ENCODE measurements at places on chromosomes 1 and 21.

DNA sequence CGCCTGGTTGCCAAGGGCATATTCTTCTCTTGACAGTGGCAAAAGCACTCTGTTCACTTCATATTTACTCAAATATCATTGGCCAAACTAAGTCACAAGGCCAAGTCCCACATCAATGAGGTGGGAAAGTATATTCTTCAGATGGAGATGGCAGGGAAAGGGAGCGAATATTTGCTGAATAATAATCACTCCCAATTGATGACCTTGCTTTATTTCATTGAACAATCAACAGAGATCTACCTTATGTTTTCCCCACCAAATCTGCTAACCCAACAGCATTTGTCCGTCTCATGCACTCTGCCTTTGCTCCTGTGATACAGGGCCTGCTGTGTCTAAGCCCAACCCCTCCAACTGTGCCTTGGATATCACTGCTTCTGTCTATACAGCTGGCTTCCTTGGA, 45.2 kb upstream of the PCP4 start:
- DNase-seq: no peak

- DNase-seq: no peak
These were observed 32.7 kb upstream of the ASB17 start for GRCh38 chr1:75964760-75965408.

DNA sequence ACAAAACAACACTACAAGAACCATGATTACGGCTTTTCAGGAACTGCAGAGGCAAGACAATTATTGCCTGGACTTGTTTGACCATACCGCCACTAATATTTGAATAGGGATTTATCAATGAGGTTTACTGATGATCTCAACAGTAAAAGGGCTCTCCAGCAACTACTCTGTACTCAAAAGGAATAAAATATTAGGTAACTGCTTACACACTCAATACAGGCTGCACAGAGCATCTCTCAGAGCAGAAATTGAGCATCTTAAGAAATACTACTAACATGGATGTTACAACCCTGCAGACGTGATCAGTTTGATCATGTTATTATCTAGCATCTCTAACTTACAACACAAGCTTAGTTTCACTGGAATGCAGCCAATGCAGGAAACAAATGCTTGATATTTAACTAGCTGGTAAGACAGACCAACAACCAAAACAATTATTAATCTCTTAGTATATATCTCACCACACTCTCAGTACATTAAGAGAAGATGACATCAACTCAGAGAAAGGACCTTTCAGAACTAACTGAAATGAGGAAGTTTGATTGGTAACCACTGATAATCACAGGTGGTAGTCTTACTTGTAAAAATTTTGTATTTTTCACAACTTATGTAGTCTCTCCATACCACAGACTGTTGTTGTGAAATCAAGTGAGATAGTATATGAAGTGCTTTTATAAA, 52.2 kb downstream of the PUM1 start:
- no peak for DNase-seq

DNA sequence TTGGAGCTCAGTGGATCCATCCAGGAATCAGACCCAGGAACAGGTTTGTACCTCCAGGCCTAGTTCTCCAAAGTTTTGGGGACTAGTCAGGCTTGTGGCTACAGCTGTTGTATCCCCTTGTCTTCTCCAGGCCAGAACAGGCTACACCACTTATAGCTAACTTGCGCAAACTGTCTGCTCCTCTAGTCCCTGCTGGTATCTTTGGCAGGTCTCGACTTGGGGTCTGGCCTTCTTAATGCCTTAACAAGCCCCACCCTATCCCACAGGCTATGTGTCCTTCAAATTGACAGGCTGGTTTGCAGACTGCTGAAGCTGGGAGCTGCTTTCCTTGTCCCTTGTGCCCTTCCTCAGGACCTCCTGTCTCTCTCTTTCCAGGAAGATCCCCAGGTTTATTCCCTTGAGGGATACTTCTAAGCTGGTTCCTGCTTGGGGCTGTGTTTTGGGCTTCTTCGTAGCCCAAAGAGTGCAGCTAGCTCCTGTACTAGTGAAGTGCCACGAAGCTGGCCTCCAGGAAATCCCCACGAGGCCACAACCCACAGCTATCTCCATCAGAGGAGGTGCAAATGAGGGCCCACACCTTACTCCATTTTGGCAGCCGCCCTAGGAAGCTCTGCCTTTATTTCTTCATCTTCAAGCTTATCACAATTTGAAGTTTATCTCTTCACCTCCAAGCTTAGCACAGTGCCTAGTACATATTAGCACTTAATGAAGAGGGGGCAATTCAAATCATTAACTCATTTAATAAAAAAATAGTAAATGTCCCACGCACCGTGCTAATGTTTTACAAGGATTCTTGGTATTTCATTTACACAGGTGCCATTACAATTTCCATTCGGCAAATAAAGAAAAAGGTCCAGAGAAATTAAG, 683 bp upstream of the DMAP1 start:
- no peak for DNase-seq

- no peak for DNase-seq
These were observed 321.0 kb upstream of the SNX7 start for GRCh38 chr1:98340511-98340910.

DNA sequence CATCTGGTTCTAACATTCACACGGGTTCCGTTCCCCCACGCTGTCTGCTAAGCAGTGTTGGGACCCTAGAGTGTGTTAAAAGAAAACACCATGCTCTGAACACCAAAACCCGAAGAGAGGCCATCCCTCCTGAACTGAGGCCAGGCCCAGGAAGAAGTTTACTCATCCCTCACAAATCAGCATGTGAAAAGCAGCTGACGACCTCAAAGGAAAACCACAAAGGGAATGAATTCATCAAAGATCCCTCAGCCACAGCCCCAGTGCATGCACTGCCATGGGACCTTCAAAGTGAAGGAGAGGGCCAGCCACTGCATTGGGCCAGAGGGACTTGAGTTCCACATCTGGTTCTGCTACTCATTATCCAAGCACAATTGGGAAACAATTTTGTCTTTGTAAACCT, 7.0 kb upstream of the PSEN2 start:
- DNase-seq: no peak

GRCh38 chr1:94418664-94419655, 771 bp downstream of the ABCD3 start:
- DNase-seq: peak; percentile 1

- no peak for DNase-seq
These were observed 5.6 kb downstream of the TMEM167B start for GRCh38 chr1:109096120-109096519.

- DNase-seq: no peak
These were observed 21.6 kb upstream of the PTP4A2 start for GRCh38 chr1:31959521-31960340.

DNA sequence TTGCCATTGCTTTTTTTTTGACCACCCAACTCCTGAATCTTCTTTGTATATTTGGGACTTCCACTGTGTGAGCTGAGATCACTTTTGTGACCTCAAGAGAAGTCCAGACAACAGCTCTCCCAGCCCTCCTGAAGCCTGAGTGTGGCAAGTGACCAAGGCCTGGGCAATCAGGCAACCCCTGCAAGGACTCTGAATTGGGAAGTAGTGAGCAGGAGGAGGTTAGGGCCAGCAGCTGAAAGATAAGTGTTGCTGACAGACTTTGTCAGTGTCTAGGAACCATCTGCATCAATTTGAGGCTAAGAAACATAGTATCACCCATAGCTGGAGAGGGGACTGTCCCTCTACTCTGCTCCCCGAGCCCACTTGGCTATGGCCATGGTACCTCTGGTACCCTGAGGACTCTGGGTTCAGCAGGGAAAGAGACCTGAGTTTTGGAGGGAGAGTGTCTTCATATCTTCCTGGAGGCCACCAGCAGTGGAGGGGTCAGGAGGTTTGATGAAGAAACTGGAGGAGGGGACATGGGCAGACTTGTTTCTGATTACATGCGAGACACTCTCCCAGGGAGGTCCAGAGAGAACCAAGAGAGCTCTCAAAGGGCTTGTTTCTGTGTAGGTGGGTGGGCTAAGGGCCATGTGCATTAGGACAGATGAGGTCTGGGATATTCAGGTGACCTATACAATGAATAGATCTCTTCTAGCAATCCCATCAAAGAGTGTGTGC, 147.0 kb upstream of the DNAH14 start:
- DNase-seq: no peak

GRCh38 chr1:199152676-199153075, 513.8 kb downstream of the PTPRC start:
- DNase-seq: no peak

DNA sequence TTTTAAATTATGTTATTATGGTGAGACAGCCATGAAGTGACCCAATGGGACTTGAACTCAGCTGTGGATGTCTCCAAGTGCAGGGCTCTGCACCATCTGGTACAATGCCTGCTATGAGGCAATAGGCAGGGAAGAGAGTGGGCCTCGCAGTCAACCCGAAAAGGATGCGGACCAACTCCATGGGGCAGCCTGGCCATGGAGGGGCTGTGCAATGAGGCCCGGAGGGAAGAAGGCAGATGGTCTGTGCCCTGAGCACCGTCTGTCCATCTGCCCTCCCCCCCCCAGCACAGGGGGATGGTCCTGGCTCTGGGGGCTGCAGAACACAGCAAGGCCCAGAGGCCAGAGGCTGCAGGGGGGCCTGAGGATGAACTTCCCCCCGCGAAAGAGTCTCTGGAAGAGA, 17.0 kb downstream of the ESPN start:
- no peak for DNase-seq

DNA sequence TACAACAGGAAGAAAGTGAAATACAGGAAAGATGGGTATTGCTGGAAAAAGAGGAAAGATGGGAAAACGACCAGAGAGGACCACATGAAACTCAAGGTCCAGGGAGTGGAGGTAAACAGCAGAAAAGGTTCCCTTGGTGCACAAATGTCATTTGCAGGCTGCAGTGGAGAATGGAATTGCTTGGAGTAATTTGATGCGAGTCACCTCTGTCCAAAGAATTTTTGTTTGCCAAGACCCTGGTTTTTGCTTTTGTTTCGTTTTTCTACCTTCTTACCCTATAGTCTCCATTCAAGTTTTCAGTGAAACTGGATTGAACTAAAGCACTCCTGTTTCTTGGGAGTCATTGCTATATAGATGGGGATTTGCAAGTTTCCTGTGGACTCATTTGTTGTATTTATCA, 464.3 kb downstream of the CAMTA1 start:
- no peak for DNase-seq

GRCh38 chr1:116130356-116130755, 19.2 kb downstream of the MAB21L3 start:
- DNase-seq: no peak

GRCh38 chr1:175073633-175074032, 6.0 kb downstream of the TNN start:
- no peak for DNase-seq

DNA sequence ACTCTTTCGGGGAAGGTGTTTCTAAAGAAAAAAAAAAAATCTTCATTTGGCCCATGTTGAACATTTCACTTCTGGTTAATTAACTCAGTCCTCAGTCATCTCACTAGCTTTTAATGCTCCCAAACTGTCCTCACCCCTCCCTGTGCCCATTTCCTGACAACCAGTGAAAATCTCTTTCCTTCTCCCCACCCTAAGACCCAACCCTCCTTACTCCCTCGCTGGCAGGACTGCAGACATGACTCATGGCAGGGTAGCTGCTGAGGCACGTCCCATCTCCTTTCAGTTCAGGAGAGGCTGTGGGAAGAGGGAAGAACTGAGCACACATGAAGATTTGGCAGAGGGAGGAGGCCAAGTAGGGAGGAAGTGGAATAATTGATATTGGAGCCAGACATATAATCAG, 12.6 kb downstream of the PKP1 start:
- DNase-seq: no peak

GRCh38 chr1:86758570-86758969, 54.2 kb downstream of the SH3GLB1 start:
- DNase-seq: no peak

DNA sequence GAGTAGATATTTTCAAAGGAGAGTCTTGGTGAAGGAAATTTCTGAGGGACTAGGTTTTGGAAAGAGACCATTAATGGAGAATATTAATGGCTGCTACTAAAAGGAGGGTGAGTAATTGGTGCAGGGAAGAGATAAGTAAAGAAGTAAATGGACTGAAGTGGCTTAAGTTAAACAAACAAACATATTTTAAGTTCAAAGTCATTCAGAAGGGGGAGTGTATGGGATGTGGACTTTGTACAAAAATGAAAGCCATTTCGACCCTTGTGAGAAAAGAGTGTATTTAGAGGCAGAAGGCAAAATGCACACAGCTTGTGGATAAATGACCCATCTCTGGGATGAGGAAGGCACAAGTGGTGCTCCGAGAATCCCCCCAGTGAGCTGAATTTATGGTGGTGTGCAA, 171.7 kb downstream of the BACH1 start:
- no peak for DNase-seq

Measured in stimulated activated CD4-positive, alpha-beta T cell treated with anti-CD3 and anti-CD28 coated beads, Interleukin-2, amount 100 ng/mL, for 4 hours (primary cell).